C1 segment of cervical spinal cord (tissue), 14 donors: ENCODE measurements at places on chromosomes 11 and 22.

DNA sequence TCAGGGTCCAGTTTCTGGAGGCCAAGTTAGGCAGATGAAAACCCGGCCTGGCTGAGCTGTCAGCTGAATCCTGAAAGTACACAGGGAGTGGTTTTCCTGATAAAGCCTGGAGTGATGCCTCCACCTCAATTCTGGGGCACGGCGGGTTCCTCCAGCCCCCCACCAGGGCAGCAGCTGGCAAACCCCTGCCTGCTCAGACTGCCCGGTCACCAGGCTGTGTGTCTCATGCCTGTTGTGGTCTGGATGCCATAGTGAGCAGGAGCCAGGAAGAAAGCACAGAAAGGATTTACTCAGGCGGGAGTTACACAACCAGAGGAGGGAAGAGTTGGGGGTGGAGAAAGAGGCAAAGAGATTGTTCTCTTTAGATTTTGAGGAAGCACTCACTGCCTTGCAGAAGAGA, 119.9 kb upstream of the RASSF10 start:
- peak; percentile 23 for DNase-seq

- no peak for DNase-seq
Measured at GRCh38 chr22:40748388-40749355, 69.4 kb downstream of the MCHR1 start.

DNA sequence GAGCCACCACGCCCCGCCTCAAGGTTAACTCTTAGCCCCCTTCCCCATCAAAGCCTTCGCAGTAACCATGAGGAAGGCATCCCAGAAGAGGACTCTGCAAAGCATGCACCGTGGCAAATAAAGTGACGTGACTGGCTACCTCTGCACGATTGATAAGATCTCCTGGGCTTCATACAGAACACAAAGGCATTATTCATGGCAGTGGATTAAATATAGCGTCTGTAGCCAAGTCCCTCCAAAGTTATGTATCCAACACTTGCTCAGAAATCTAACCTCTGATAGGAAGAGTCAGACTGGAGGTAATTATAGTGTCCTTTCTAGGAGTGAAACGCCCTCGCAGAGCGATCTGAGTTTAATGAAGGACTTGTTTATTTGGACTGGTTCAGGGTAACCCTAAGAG, 22.4 kb downstream of the CPT1A start:
- DNase-seq, result no peak

GRCh38 chr22:43001271-43002201, 13.4 kb downstream of the PACSIN2 start:
- no peak for DNase-seq

DNA sequence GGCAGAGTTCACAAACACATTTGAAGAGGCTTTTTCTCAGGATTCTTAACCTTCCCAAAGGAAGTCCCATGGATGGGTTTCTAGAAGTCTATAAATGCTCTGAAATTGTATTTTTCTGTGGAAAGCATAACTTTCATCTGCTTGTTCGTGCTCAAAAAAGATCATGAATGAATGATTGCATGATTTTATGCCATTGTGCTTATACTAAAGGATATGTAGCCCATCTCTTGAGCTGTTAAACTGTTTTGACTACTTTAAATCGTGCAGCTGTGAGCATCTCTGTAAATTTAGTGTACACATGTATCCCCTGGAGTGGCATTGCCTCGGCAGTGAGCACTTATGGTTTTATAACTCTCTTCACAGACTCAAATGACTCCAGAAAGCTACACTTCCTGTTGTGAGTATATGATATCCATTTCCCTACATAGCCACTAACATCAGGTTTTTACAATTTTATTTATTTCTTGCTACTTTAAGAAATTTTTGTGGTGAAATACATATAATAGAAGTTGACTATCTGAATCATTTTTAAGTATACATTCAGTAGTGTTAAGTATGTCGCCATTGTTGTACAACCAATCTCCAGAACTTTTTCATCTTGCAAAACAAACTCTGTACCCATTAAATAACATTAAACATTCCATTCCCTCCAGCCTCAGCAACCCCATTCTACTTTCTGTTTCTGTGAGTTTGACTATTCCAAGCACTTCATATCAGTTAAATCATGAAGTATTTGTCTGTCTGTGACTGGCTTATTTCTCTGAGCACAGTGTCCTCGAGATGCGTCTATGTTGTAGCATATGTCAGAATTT, 8.0 kb downstream of the NEAT1 start:
- DNase-seq, result no peak

DNA sequence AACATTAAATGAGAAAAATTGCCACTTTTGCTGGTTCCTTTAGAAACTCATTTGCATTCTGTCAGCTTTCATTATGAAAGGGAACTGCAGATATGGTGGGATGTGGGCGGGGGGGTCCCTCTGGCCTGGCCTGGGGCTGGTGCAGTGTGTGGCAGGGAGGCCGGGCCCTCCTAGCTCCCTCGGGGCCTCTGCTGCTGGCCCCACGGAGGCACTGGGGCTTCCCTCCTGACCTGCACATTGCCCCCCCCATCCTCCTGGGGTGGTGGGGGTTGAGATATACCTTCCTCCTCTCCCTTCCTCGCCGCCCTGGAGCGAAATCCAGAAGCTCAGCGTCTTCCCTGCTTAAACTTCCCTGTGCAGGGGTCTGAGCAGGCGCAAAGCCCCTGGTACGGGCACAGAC, 1005.9 kb downstream of the BRD1 start:
- DNase-seq, result no peak

DNA sequence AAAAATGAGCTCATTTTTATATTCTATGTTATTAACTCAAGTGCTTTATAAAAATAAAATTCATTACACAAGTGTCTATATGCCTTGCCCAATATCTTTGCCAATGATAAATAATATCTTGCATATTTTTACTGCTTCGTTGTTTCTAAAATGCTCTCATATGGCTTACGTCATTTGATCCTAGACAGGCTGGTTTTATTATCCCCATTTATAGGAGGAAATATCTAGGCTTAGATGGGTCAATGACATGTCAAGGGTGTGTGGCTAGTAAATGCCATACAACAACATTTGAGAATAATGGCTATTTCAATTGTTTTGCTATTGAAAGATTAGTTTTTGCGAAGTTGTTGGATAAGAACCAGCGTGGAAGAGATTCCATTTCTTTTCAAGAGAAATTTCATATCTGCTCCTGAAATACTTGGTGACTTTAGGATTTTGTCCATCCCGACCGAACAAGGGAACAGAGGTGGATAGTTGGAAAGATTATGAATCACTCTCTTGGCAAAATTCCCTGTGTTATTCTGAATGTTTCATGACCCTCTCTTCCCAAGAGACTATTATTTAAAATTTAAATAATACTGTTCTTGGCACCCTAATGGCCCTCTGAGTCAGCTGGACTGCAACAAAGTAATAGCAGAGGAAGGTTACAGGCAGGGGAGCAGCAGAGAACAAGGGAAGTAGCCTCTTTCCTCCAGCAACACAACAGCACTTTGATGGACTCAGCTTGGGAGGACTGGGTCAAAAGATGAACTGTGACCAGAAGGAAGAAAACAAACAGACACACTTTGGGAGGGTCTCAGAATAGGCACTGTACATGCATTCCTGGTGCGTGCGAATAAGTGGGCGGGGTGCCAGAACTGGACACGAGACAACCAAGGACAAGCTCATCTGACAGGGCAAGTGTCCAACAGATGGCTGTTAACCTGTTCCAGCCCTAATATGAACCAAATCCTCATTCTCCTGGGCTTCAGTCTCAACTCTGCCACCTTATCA, 94.5 kb downstream of the ME3 start:
- no peak for DNase-seq
